Stimulated activated CD4-positive, alpha-beta T cell treated with anti-CD3 and anti-CD28 coated beads, Interleukin-12 subunit alpha, Interleukin-12 subunit beta, amount 100 ng/mL, for 24 hours (primary cell): ENCODE measurements at places on chromosomes 4 and X.

GRCh38 chrX:50609796-50610195 is 139.2 kb upstream of the DGKK start:
- DNase-seq = no peak

GRCh38 chr4:176186067-176186466 is 9.3 kb downstream of the SPATA4 start:
- no peak for DNase-seq

GRCh38 chr4:183098019-183098722 is 886 bp upstream of the WWC2 start:
- no peak for DNase-seq

GRCh38 chr4:80069837-80070731 is 2.9 kb downstream of the ANTXR2 start:
- no peak for DNase-seq

DNA sequence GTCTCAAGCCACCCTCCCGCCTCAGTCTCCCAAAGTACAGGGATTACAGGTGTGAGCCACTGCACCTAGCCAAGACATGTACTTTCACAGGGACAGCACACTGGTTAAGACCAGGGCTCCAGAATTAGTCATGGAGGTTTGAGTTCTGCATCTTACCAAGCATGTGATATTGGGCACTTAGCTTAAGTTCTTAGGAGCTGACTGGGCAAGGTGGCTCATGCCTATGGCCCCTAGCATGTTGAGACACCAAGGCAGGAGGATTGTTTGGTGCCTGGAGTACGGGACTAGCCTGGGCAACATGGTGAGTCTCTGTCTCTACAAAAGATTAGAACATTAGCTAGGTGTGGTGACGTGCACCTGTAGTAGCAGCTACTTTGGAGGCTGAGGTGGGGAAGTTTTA is 2.6 kb upstream of the TMEM192 start:
- DNase-seq = no peak

- no peak for DNase-seq
These were observed 108.9 kb downstream of the SYNPO2 start for GRCh38 chr4:118997601-118998000.

DNA sequence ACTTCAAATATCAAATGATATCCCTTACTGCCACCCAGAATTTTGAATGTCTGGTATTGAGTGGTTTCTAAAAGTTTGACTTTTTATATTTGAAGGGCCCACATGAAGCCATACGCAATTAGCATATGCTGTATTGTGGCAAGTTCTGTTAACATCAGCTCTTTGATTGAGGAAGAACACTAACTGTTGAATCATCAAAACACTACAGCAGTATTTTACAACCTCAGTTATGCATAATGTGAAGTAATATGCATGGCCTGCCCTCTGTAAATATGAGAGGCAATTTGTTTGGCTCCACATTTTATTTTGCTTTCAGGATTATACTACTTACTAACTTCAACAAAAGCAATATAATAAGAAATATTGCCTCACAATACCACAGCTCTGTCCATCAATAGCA is 62.2 kb upstream of the DMD start:
- DNase-seq = no peak

DNA sequence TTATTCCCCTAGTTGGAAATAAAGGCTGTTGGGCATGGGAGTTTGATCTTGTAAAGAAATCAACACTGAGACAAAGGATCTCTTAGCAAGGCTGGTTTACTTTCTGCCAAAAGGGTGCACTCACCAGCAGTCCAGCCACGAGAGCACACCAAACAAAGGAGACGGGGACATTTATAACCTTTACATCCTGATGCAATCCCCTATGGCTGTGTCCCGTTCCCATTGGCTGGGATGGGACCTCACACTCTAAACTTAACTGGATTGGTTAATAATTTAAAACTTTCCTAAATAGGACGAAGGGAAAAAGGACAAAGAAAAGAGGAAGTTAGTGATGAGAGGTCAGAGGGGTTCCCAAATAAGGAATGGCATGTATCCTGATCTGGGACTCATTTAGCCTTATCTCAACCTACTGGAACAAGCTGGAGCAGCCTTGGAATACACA is 17.9 kb downstream of the METAP1 start:
- DNase-seq = no peak

- DNase-seq = no peak
These were observed 31.4 kb upstream of the MBNL3 start for GRCh38 chrX:132520213-132520612.

- no peak for DNase-seq
These were observed 31.2 kb downstream of the RPS6KA6 start for GRCh38 chrX:84156821-84157220.

- no peak for DNase-seq
These were observed 148.9 kb upstream of the CPEB2 start for GRCh38 chr4:14853176-14853943.

- no peak for DNase-seq
These were observed 200.5 kb downstream of the INPP4B start for GRCh38 chr4:142645475-142646108.

GRCh38 chr4:156111686-156112085 is 158.0 kb upstream of the CTSO start:
- DNase-seq = no peak

DNA sequence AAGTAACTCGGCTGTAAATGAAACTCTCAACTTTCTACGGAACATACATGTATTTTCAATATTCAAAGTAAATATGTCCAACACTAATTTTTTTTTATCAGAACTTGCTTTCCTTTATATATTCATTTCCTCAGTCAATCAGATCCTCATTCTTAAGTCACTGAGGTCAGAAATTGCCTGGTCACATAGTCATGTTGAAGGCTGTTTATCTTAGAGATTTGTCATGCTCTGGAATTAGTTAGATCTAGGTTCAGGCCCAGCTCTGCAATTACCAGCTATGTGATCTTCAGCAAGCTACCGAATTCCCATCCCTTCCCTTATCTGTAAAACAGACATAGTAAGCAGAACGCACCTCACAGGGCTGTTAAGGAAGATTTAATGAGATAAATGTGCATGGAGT is 228.8 kb downstream of the SPCS3 start:
- no peak for DNase-seq

DNA sequence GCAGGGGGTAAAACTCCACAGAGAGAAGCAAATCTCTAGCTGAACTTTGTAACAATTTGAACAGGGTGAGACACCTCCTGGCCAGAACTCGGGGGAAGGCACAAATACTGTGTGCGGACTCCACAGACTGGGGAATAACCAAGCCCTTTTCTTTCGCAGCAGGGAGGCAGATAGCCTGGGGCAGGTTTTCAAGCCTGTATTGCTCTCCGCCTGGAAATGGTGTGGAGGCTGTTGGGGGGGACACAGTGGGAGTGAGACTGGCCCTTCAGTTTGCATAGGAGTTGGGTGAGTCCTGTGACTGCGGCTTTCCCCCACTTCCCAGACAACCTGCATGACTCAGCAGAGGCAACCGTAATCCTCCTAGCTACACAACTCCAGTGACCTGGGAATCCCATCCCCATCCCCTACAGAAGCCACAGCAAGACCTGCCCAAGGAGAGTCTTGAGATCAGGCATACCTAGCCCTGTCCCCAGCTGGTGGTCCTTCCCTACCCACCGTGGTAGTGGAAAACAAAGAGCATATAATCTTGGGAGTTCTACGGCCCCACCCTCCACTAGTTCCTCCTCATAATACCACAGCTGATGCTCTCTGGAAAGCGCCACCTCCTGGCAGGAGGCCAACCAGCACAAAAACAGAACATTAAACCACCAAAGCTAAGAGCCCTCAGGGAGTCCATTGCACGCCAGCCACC is 12.9 kb upstream of the SMPX start:
- DNase-seq = no peak

GRCh38 chr4:78437608-78438088 is 113.9 kb upstream of the ANXA3 start:
- no peak for DNase-seq

DNA sequence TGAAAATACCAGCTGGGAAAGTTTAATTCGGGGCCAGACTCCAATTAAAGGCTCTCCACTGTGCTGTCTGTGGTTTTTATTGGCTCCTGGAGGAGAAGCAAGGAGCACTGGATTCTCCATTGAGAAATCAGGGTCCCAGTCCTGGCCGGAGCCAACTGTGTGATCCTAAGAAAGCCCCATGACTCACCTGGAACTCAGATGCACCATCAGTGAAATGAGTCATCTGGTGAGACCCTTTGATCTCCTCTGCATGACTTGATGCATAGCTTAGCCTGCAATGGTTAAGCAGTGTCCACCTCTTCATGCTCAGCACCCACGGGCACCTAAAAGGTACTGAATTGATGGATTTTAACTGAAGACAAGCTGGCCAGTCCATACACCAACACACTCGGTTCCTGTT is 119.2 kb upstream of the VCX3B start:
- no peak for DNase-seq

DNA sequence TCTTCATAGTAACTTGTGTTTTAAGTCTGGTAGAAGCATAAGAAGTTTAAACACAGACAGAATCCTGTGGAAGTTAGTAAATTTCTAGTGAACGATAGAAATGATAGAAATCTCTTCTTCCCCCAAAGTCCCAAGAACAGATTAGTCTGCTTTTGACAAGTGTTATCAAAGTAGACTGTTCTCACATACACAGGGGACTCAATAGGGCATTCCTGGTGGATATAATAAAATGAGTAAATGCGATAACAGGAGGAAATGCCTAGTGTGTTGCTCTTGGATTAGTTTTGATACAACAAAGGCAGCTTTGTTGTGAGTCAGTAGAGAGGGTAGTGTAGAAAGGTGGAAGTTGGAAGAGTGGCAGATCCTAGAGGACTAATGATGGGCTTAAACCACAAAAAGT is 43.5 kb downstream of the CLCN3 start:
- no peak for DNase-seq

DNA sequence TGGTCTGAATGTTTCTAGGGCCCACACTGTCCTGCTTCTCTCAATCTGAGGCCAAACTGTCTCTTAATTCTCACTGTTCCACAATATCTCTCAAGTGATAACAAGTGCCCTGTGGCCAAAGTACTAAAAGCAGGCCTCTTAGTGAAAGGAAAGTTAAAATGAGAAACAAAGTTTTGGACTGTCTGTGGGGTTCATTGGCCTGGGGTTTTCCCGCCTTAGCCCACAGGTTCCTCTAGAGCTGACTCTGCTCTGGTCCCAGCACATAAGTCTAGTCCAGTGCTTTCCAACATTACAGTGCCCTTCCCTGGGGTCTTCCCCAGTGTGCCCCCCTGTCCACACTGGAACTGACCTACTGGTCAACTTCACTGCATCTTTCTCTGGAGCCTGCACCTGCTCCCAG is 6.3 kb downstream of the MAGEB1 start:
- no peak for DNase-seq

- DNase-seq = no peak
These were observed 1.3 kb downstream of the DCAF12L1 start for GRCh38 chrX:126551306-126551705.

GRCh38 chr4:105215609-105216313 is 69.1 kb downstream of the TET2 start:
- DNase-seq = no peak

DNA sequence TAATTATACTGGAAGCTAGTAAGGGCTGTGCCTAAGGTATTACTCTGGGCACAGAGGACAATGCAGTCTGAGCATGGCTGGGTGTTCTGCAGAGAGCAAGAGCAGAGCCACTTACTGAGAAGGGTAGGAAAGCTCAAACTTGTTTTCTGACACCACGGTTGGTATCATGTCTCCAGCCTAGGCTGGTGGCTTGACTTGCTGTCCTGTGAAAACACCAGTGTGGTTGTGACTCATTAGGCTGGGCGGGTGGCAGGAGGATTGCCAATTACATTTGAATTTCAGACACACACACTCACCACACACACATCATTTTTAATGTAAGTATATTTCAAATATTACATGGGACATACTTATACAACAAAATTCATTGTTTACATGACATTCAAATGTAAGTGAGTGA is 19.7 kb upstream of the MTM1 start:
- DNase-seq = no peak

- DNase-seq = no peak
These were observed 107.5 kb downstream of the CLNK start for GRCh38 chr4:10577018-10577417.

- no peak for DNase-seq
These were observed 75.9 kb downstream of the FIP1L1 start for GRCh38 chr4:53453385-53453784.

DNA sequence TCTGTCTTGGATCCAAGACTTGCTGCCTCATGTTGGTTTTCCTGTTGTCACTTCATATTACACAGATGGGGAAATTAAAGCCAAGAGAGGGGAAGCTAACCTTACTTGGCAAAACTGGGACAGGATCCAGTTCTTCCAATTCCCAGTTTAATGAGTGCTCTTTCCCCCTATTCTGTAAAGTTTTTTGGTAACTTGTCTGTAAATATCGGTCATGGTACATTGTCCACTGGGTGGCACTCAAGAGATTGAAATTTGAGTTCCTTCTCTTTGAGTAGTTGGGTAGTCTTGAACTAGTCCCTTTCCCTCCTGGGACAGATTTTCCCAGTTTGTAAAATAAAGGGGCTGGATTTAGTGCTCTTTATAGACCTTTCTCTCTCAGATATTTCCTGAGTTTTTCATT is 12.4 kb upstream of the EOLA2 start:
- DNase-seq = no peak

- no peak for DNase-seq
These were observed 290.7 kb upstream of the PCDH18 start for GRCh38 chr4:137823007-137823406.

DNA sequence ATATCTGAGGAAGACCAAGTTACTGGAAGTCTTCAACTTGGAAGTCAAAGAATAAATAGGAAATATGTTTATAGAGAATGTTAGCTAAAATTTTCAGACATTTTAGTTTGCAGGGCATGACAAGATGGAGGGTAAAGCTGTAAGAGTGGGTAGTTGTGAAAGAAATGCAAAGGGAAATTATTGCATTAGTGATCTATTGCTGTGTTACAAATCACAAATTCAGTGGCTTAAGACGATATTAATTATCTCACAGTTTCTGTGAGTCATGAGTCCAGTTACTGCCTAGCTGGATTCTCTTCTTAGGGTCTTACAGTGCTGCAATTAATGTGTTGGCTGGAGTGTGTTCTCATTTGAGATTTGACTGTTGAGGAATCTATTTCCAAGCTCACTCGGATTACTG is 62.9 kb upstream of the CAMK2D start:
- no peak for DNase-seq
